Stimulated activated CD8-positive, alpha-beta memory T cell treated with anti-CD3 and anti-CD28 coated beads, Interleukin-4, amount 100 ng/mL, for 1 hour (primary cell): ENCODE measurements at places on chromosomes 16 and 17.

DNA sequence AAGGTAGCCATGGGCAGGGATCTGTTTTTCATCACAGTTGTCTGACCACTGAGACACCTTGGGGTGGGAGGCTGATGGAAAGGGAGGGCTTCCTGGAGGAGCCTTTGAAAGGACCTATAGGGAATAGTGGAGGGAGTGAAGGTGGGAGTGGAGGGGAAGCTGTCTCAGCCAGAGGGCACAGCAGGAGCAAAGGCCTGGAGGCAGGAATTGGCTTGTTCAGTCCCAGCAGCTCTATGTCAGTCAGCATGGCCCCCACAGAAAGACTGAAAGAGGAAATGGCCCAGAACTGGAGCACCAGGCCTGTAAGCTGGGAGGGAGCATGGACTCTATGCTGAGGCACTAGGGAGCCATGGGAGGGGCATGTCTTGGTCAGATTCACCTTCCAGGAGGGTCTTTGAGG is 12.8 kb upstream of the CBFB start:
- no peak for DNase-seq

GRCh38 chr16:15866451-15866850 is 9.6 kb upstream of the MYH11 start:
- DNase-seq, result no peak

DNA sequence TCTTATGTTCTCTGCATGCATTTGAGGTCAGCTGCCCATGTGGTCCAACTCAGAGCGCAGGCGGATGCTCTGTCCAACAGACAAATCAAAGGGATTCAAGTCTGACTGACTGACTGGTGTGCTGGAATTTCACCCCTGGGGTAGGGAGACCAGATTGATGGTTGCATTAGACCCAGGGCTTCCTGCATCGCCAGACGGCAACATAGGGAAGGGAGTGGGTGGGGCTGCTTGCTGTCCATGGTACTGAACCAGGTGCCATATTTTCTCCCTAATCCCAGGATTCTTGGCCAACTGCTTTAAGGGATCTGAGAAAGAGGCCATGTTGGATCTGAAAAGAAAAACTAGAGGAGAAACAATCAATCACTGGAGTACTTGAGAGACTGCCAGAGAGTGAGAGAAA is 332.0 kb downstream of the XYLT1 start:
- DNase-seq, result no peak

DNA sequence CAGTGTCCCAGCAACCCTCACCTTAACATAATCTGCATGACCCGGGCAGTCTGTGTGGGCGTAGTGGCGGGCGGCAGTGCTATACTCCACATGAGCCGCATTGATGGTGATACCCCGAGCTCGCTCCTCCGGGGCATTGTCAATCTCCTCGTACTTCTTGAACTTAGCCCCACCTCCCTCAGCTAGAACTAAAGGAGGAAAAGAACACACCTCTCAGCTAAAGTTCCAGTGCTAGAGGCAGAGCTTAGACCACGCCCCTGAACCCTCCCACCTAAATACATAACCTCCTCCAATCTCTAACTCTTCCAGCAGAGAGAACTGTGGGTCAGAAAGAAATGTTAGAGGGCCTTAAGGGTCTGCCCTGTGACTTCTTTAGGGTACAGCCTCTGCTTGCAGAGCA is 855 bp downstream of the TUFM start:
- DNase-seq, result no peak

DNA sequence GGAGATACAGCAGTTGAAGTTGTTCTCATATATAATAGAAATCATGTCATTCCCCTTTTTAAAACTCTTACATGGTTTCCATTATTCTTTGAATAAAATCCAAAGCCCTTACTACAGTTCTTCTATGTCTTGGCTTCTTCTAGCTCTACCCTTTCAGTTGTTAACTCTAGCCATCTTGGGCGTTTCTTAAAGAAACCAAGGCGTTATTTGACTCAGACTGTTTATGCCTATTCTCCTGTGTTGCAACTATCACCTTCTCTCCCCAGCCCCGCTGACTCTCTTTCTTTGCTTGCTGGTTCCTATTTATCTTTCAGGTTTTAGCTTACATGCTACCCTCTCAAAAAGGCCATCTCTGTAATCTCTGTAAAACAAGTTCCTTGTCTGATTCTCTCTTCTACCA is 32.7 kb downstream of the NFATC3 start:
- DNase-seq, result no peak

DNA sequence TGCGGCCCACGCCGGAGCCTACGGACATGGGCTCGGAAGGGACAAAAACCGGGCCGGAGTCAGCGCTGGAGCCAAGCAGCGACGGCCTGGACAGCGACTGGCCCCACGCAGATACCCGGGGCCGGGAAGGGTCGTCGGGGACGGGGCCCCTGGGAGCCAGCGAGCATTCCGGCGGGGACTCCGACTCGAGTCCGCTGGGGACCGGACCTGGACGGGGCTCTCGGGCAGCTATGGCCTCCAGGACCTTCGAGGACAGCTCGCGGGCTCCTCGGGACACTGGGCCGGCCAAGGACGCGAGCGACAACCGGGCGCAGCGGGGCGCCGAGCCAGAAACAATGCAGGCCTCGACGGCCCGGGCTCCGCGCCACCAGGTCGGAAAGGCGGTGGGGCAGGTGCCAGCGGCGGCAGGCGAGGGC is 1.0 kb downstream of the MYO15B start:
- DNase-seq, result no peak

DNA sequence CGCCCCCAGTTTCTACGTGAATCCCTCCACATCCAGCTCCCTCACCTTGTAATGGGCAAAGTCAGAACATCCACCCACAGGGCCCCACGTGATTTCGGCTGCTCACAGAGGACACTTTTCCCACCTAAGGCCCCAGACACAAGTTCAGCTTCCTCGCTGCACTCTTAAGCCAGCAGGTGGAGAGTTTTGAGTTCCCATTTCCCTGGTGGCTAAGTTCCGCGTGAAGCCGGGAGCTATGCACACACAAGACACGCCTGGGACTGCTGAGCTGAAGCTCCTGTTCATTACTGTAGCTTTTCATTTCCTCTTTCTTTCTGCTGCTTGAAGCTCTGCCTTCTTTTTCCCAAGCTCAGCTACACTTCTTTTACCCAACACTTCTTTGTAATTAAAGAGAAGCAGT is 273.8 kb downstream of the NPIPA8 start:
- DNase-seq, result no peak
